ENCODE measurements at places on chromosomes 1 and 21. TPM values are rescaled to one million over a fixed set of nuclear protein-coding genes. Genes with fewer than 3 reads are reported as not detected.

Gene SIM2
- 0.24 TPM for total RNA-seq

Gene AADACL4
- not detected for total RNA-seq

Gene SLC66A1
- total RNA-seq = 25.6 TPM

Gene TMCC2
- 3.5 TPM for total RNA-seq
